Astrocyte of the hippocampus (primary cell): ENCODE measurements at places on chromosomes 2 and 18.

DNA sequence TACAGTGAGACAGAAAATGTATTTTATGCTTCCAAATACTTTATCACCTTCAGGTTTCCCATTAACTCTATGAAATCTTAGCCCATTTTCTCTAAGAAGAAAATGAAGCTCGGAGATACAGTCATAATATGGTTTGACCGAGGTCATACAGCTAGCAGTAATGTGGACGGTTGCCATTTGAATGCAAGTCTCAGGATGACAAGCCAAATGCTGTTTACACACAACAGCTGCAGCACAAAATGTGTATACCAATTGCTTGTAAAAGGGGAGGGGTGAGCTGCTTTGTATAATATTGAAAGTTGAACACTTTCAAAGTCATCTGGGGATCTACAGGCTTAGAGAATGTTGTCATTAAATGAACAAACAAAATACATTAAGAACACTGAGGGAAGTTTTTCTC lies 93.8 kb upstream of the FSIP2 start:
- peak; percentile 4 for DNase-seq

GRCh38 chr2:101399021-101399799 lies 11.9 kb upstream of the CREG2 start:
- DNase-seq: no peak

- DNase-seq: no peak
Observed at GRCh38 chr2:56049233-56049845, 125.8 kb upstream of the EFEMP1 start.

DNA sequence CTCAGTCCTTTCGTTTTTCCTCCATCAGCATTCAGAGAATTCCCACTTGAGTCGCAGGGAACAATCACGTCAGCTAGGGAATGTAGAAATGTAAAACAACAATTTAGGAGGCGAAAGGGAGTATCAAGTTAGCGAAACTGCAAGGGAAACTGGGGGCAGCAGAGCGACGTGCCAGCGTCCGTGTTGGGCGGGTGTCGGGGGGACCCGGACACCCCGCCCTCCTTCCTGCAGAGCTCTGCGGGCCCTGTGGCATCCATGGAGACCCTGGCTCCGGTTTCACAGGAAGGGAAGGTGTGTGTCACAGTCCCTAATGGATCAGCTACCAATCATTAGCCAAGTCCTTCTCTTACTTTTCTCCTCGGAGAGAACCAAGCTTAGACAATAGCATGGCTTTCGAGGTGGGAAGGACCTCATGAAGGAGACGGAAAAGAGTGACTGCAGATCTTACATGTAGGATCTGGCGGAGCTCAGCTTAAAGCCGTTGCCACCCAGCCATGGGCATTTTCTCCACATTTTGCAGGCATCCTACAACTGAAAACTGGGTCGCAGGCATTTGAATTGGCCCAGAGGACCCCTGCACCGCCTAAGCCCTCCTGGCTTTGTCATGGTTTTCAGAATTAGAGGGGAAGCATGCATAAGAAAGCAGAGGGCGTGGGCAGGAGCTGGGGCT lies 33.7 kb downstream of the SOX11 start:
- DNase-seq: peak; percentile 82

DNA sequence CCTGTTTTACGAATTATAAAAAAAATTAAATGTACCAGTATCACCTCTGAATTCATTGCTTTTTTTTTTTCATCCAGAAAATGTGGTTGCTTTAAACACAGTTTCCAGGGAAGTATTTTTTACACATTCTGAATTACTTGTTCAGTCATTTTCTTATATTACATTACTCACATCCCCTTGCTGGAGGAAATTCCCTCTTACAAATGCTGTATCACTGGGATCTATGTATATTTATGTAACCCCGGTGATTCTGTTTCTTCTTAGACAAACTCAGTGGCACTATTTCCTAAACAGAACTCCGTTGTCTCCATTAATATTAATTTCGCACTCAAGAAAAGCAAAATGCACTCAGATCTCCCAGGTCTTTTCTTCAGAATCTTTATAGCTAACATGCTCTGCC lies 1078.5 kb upstream of the ZEB2 start:
- no peak for DNase-seq

- DNase-seq: no peak
Observed at GRCh38 chr2:29290293-29291047, 175.3 kb downstream of the CLIP4 start.

- DNase-seq: no peak
Observed at GRCh38 chr2:43724728-43725526, 48.7 kb upstream of the C1GALT1C1L start.

DNA sequence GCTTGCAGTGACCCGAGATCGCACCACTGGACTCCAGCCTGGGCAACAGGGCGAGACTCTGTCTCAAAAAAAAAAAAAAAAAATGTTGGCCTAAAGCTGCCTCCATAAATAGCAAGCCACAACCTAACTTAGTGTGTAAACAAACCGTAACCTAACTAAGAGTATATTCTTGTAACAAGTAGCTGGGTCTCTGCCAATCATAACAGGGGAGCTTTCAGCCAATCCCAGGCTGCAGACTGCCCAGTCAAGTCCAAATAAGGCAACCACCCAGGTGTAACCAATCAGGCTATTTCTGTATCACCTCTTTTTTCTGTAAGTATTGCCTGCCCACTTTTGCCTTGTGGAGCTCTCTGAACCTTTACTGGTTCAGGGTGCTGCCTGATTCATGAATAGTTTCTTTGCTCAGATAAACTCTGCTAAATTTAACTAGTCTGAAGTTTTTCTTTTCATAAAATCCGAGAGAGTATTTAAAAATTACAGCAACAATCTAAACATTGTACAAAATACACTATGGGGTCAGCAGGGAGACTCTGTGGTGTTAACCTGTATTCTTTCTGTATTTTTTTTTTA lies 4.5 kb downstream of the PSTPIP2 start:
- peak; percentile 37 for DNase-seq

DNA sequence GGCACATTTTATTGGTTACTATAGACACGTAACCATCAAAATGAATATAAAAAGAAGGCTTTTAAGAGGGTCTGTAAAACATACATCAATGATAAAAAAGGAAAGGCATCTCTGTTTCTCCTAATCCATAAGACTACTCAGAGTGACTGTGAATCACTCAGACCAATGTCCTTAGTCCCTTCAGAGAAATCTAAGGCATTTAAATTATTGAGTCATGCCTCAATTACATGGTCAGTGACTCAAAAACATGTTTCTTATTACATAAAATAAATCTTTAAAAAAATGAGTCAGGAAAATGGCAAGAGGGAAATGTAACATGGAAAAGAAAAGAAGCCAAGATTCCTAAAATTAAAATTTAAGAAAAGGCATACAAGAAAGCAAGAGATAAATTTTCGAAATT lies 146.6 kb downstream of the ERBB4 start:
- DNase-seq: no peak

DNA sequence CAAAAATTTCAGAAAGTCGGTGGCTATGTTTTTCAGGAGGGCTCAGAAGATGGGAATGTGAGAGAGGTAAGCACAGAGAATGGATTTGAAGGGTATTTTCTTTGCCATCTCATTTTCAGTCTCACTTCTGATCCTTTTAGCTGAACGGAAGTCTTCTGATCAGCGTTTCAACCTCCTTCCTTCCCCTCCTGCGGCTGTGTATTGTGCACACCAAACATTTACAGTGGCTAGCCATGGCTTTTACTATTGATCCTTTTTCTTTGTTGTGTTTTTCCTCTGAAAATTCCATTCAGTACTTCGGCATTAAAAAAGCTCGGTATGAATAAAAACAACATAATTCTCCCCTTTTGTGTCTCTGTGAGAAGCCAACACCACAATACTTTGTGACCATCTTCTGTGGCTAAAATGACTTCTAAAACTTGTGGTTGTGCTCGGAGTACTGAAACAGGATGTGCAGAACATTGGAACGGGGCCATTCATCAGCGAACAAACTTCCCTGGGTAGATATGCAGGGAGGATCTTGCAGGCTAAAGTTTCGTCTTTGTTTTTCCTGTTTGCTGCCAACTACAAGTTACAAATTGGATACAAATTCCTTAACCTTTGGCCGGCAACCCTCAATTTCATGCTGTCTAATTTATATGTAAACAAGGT lies 260.8 kb upstream of the FAM98A start:
- peak; percentile 45 for DNase-seq

- DNase-seq: peak; percentile 83
Observed at GRCh38 chr2:23135481-23136100, 249.4 kb upstream of the KLHL29 start.

DNA sequence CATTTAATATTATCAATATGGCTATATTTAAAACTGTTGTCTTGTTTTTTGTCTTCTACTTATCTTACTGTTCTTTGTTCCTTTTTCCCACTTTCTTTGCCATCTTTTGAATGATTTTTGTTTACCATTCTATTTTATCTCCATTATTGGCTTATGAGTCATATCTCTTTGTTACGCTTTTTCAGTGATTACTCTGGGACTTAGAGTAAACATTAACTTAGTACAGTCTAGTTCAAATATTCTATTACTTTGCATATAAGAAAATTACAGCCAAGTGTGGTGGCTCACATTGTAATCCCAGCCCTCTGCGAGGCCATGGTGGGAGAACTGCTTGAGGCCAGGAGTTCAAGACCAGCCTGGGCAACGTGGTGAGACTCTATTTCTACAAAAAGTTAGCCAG lies 26.1 kb downstream of the ADCY3 start:
- DNase-seq: no peak

- no peak for DNase-seq
Observed at GRCh38 chr2:239359196-239359912, 41.5 kb downstream of the HDAC4 start.

DNA sequence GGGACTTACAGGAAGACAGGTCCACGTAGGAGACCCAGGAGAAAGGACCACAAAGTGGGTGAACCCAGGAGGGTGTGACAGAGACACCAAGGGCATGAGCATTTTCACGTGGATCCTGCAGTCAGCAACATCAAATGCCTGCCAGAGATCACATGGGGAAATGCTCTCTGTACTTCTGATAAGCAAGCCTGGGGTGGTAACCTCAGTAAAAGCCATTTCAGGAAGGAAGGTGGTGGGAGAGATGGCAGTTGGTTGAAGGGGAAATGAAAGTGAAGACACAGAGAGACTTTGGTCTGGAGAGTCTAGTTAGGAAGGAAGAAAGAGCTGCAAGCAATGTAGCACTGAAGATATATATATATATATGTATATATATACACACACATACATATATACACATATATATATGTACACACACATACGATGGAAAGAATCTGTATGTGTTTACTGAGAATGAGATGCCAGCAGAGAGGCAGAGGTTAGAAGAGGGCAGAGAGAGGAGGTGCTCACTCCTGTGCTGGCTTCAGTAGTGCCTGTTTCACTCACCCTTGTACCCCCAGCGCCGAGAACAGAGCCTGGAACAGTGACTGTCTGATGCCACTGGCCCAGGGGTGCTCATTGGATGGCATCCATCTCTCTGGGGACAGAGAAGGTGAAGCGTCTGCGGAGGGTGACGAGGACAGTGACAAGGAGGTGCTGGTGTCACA lies 314.9 kb downstream of the AFF3 start:
- DNase-seq: no peak

GRCh38 chr18:73535189-73535588 lies 612.4 kb downstream of the FBXO15 start:
- DNase-seq: no peak

- DNase-seq: no peak
Observed at GRCh38 chr2:132429351-132429750, 12.7 kb downstream of the GPR39 start.

- peak; percentile 62 for DNase-seq
Observed at GRCh38 chr18:59719544-59720181, 22.4 kb upstream of the CCBE1 start.

- peak; percentile 16 for DNase-seq
Observed at GRCh38 chr2:62412347-62412742, 93.7 kb downstream of the TMEM17 start.

- DNase-seq: peak; percentile 59
Observed at GRCh38 chr2:209556354-209556961, 132.6 kb downstream of the MAP2 start.

GRCh38 chr2:237590272-237591140 lies at the start of gene RAB17:
Gene RAB17 (minus strand): TSS chr2:237590734. CDS start chr2:237586154, 4,580 bp downstream.
- peak; percentile 65 for DNase-seq

- DNase-seq: no peak
Observed at GRCh38 chr2:220219371-220219770, 591.9 kb downstream of the SLC4A3 start.

DNA sequence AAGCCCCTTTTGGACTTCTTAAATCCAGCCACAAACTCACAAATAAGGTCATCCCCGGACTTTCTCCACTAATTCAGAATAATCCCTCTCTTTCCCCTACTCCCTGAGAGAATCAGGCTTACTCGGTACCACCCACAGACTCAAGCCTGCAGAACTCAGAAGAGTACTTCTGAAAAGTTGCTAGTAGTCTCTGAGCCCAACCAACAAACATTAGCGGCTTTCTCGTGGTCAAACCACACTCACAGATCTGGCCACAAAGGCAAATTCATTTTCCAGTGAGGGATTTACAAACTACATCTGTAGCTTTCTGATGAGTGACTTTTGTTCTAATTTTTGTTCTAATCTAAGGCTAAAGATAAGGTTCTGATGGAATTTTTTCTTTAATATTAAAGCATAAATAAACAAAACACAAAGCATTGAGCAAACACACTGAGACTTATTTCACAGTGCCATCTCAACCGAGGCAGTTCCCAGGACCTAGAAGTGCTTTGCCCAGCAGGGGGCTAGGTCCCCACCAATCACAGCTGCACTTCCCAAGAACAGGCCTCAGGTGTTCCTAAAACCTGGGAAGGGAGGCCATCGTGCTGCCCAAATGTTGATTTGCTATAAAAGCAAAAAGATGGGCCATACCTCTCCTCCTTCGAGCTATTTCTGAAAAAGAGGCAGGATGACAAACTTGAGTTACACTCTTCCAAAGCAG lies 110.7 kb downstream of the COLEC12 start:
- DNase-seq: peak; percentile 77

DNA sequence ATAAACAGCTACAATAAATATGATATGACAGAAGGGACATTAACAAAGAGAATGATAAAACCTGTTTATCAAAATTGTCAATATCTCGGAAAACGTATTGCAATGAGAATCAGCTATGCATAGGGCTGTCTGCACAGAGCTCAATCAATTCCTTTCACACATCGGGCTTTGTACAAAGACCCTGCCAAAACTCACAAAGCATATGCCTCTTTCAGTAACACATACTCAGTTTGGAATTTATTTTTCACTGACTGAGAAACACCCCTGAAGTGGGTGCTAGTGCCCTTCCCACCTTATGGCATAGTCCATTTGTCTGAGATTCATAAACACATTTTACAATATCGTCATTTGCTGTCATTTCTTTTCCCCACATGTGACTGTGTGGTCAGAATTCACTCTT lies 815.8 kb upstream of the FAM98A start:
- DNase-seq: no peak
